Hepatocyte (in vitro differentiated cells): ENCODE measurements at places on chromosomes 1 and 21.

- DNase-seq, result no peak
These were observed 58.5 kb downstream of the RUSC1 start for GRCh38 chr1:155379180-155379579.

- DNase-seq, result no peak
These were observed 59.8 kb upstream of the GNG12 start for GRCh38 chr1:67893126-67893495.

DNA sequence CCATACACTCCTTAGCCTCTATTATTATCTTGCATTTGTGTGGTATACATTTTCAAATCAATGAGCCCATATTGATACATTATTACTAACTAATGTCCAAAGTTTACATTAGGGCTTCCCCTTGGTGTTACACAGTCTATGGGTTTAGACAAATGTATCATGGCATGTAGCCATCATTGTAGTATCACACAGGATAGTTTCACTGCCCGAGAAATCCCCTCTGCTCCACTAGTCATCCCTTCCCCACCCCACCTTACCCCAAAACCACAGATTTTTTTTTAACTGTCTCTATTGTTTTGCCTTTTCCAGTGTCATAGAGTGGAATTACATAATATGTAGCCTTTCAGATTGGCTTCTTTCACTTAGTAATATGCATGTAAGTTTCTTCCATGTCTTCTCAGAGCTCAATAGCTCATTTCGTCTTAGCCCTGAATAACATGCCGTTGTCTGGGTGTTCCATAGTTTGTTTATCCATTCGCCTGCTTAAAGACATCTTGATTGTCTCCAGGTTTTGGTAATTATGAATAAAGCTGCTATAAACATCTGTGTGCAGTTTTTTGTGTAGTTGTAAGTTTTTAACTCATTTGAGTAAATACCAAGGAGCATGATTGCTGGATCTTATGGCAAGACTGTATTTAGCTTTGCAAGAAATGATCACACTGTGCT is 86.4 kb upstream of the LYST start:
- no peak for DNase-seq

- no peak for DNase-seq
These were observed 11.2 kb downstream of the DYRK3 start for GRCh38 chr1:206646504-206646903.

DNA sequence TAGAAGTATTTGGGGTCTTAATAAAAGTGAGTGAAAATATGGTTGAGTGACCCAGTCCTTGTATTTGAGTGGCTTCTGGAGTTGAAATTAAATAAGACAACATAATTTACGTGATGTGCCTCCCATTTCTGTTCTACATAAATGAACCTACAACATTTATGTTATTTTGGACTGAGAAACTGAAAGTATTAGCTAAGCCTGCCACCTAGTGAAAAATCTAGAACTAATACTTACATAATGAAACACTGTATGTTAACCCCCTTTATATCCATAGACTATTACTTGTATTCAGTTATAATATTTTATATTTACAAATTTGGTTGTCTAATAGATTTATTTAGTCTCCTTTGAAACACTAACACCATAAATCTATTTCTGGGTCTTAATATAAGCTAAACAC is 298.9 kb downstream of the KCNT2 start:
- DNase-seq, result peak; percentile 36

GRCh38 chr21:24025101-24025500 is 1582.2 kb downstream of the MRPL39 start:
- no peak for DNase-seq

DNA sequence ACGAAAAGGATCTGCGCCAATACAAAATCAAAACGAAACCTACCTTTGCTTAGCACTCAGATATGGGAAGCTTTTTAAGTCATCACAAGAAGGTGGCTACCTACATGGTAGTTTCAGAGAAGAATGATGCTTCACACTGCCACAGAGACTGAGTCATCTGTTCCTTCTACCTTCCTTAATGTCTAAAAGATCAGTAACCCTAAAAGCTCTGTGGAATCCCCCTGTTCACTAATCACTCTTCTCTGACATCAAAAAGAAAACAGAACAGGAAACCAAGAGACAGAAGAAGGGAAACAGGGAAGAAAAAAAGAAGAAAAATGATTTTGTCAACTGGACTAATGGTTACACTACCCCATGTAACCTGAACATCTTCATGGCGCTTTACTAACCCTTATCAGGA is 177.2 kb downstream of the SMYD3 start:
- DNase-seq, result no peak

DNA sequence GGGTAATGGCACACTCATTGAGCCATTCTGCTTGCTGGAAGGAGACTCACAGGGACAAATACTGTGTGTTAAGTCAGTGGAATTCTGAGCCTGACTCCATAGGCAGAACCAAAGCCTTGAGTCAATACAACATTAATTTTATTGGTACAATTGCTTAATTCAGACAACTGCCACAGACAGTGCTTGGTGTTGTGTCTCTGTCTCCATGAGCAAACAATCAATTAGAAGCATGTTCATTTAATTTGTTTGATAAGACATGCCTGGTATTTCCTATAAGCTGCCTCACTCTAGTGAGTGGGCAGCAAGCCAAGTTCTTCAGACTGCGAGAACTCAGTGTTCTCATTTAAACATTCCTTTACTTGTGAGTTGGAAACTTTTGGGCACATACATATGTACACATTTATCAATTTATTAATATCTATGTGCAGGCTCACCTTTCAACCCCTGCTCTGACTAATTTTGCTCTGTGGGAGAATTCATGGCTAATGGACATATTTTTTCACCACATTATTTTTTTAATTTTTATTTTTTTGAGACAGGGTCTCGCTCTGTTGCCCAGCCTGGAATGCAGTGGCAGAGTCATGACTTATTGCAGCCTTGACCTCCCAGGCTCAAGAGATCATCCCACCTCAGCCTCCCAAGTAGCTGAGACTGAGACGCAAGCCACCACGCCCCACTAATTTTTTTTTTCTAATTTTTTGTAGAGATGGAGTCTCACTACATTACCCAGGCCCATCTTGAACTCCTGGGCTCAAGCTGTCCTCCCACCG is 4.5 kb upstream of the SRSF10 start:
- peak; percentile 60 for DNase-seq

DNA sequence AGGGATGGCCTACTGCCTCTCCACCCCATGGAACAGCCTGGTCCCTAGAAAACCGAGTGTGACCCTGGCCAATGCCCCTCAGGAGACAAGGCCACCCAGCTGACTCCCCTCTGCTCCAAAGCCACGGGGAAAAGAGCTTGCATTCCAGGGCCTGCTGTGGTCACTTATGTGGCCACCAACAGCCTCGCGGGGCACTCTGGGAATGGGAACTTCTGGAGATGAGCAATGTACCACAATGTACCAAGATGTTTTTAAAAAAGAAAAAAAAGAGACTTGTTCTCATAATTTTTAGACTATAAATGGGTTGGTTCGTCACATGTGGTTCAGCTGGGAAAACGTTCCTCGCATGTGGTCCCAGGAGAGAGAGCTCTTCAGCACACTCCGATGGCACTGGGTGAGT is 62.8 kb downstream of the SLC66A1 start:
- DNase-seq, result no peak

DNA sequence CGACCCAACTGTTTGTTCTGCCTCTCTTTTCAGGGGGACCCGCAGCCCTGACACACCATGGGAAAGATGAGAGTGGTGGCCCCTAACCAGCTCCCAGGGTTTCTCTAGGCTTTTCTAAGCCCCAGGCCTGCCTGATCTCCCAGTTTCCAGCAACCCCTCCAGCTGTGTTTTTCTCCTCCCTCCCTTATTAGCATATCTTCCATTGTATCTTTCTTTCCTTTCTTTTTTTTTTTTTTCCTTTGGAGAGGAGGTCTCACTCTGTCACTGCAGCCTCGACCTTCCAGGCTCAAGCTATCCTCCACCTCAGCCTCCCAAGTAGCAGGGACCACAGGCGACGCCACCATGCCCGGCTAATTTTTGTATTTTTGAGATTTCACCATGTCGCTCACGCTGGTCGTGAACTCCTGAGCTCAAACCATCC is 1.8 kb upstream of the CERS2 start:
- DNase-seq, result no peak

GRCh38 chr21:18840239-18840638 is 436.7 kb upstream of the TMPRSS15 start:
- peak; percentile 10 for DNase-seq

GRCh38 chr21:15233611-15234010 is 168.8 kb upstream of the NRIP1 start:
- DNase-seq, result no peak

- DNase-seq, result no peak
These were observed 51.4 kb downstream of the LRRC8B start for GRCh38 chr1:89576013-89576412.

- DNase-seq, result no peak
These were observed 83.2 kb upstream of the TLR5 start for GRCh38 chr1:223226271-223226670.

DNA sequence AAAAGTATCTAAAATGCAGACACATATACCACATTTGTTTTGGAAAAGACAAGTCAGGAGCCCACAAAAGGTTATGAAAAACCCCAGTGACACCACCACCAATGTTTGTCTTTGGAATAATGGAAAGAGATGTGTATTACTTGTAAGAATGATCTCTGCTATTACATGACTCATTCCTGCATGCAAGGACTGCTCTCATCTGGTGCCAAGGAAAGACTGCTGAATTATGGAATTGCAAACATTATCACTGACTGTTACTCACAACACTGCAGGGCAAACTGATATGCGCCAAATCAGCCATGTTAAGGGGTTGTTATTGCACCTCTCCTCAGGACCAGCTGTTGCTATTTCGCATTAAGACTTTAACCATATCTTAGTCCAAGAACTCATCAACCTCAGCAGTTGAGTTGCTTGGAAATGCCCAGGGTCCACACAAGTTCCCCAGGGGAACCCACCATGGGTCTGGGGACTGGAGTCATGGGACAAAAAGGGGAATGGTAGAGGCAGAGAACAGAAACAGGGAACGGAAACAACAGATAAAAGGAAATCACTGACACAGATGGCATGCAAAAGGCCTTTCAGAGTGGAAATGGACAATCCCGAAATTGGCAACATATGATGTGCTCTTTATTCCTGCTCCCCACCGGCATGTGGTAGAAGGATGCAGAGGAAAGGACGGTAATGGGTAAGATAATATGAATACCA is 34.4 kb downstream of the CAPZB start:
- DNase-seq, result peak; percentile 54
